ENCODE measurements at places on chromosomes 2 and 18.

GRCh38 chr18:56873441-56874140 lies 222.4 kb downstream of the WDR7 start:
- DNase-seq = no peak

GRCh38 chr2:172829229-172829628 lies 93.6 kb downstream of the RAPGEF4 start:
- no peak for DNase-seq

- no peak for DNase-seq
These were observed 27.8 kb upstream of the CREB1 start for GRCh38 chr2:207501802-207502576.

DNA sequence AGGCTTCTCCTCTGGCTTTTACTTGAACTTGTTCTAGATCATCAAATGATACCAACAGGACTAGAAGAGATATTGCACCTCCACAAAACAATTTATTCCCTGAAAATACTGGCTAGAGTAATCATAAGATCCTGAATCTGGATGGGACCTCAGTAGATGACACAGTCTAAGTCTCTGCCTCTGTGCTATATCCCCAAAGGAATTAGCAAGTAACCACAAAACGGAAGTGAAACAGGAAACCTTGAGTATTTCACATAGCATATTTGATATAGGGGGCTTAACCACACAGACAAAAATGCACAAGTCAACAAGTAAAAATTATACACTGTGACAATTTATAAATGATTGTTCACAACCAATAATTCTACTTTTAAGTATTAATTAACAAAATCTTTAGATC lies 456.9 kb upstream of the TNP1 start:
- DNase-seq = no peak

Measured in CD4-positive, alpha-beta T cell treated with Interleukin-12 subunit alpha and Interleukin-12 subunit beta, for 1 hour (primary cell).